Stimulated activated CD4-positive, alpha-beta T cell treated with anti-CD3 and anti-CD28 coated beads, Interleukin-2, amount 100 ng/mL, for 4 hours (primary cell): ENCODE measurements at places on chromosomes 7 and 10.

- DNase-seq: no peak
Measured at GRCh38 chr10:131495892-131496291, 184.4 kb upstream of the TCERG1L start.

- no peak for DNase-seq
Measured at GRCh38 chr10:78650122-78650521, 418.6 kb upstream of the ZMIZ1 start.

DNA sequence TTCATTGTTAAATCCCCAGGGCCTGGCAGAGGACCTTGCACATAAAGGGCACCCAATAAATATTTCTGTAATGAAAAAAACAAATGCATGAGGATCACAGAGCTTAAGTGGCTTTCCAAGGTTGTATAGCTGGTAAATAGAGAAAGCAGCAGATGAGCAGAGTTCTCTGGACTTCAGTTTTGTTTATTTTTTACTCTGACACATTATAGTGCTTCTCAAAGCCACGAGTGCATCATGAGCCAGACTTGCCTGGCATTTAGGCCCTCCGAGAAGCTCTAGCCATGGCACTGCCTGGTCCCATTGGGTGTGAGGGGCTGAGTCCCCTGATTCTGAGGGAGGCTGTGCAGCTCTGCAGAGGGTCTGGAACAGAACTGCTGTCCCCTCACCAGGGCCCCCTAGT, 87.2 kb upstream of the ZNF32 start:
- DNase-seq: no peak

DNA sequence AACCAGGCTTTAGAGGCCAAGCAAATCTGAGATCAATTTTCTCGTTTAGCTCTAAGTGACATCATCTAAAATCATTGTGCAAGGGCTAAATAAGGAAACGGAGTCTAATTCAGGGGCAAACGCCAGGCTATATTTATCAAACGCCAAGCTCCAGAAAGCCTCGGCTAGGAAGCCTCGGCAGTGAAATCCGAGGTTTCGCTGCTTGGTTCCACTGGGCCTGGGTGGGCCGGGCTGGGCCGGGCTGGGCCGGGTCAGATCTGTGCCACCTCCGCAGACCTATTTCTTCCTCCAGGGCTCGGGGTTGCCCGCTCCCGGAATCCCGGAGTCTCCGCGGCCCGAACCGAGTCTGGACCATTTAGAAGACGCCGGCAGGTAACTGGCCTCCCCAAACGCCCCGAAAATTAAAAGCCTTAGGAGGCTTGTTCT, 459 bp upstream of the FEZF1 start:
- DNase-seq: no peak

- no peak for DNase-seq
Measured at GRCh38 chr10:127524908-127525665, 24.0 kb upstream of the NPS start.

DNA sequence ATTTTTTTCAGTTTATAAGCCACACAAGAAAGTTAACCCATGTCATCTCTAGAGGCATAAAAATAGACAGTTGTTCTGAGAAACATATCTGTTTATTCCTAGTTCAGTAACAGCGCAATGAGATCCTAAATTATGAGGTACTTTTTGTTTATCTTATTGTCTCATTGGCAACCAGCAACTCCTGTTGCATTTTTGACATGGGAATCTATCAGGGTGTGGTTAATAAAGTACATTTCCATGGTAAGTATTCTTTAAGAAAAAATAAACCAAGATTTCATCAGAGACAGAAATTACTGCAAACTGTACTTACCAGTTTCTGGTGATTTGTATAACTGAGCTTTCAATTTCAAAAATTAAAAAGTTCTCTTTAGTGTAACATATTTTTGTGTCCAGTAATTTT, 9.0 kb downstream of the FAS start:
- no peak for DNase-seq

DNA sequence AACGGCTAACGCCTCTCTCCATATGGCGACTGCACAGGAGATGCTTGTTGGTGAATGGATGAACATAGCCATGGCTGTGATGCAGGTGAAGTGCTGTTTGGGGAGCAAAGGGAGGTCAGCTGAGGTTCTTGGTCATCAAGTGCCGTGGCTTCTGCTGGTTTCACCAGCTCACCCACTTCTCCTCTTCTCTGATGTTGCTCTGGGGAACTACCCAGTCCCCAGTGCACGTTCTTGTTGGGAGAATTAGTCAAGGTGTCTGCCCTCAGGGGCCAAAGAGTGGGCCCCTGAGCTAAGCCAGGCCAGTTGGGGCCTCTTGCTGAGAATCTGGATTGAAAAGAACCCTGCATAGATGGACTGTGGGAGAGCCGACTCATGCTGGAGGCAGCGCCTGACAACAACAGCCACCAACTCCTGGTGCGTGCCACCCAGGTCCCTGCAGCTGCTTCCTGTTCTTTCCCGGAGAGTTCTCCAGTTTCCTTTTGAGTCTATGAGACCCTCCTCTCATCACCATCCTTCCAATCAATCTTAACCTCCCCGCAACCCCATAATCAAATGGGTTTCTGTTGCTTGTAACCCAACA, 3.0 kb downstream of the BTBD16 start:
- no peak for DNase-seq

DNA sequence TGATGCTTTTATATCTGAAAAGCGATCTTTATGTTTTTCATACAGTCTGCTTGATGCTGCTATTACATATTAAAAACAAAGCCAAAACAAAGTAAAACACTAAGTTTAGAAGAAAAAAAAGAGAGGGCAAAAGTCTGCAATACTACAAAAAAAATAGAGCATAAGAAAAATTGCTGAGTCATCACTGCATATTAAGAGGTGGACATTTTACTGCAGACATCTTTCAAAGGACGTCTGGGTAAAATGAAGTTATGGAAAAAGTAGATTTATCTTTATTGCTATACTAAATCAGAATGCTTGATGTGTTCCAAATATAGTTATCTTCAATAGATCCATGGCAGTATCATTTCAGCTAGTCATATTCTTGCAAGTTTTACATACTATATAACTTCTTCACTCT, 172.0 kb downstream of the MAGI2 start:
- no peak for DNase-seq

- DNase-seq: no peak
Measured at GRCh38 chr10:77975086-77975666, 48.6 kb upstream of the DLG5 start.

DNA sequence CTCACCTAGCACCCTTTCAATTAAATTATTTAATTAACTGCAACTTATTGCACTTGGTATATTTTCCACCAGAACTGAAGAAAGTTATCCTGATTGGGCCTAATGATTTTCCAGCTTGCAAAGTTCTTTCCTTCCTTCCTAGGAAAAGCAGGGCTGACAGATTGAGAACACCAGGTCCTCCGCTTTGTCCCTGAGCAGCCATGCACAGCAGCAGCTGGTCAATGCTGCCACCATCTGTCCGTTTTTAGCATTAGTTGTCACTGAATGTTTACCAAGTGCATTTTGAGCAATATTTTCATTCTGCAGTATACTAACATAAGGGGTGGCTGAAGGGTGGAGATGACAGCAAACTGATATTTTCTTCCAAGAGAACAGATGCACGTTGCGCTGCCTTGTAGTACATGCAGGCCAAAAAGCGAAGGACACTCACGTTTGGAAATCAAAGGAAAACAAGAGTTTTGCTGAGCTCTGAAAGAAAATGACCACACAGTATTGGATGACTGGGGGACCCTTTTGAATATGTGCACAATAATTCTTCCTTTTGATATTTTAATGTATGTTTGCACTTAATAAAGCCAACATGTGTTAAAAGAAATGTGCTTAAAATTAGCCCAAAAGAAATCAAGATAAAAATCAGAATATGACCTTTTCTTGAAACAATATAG, 248.8 kb upstream of the PTN start:
- no peak for DNase-seq

- DNase-seq: no peak
Measured at GRCh38 chr10:127977357-127978009, 70.6 kb downstream of the PTPRE start.
